ENCODE measurements at places on chromosomes 3 and 15.

GRCh38 chr15:70098153-70098460 is 390 bp upstream of the TLE3 start:
- DNase-seq, result no peak

DNA sequence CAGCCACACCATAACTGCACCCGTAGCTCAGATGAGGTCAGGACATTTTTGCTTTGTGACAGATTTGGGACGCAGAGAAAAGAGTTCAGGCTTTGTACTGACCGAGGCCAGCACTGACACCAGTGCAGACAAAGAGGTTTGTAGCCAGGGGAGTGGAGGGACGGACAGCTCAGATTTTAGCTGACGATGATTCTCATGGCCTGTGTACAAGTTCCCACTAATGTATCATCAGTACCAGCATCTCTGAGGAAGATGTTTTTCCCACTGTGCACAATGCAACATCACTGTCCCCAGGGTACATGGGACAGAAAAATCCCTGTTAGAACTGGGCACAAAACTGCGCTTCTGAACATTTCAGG is 112.7 kb downstream of the SLCO3A1 start:
- DNase-seq, result no peak

- DNase-seq, result no peak
These were observed 62.7 kb downstream of the TASOR start for GRCh38 chr3:56620371-56620770.

GRCh38 chr3:114553949-114554593 is 260.2 kb downstream of the TIGIT start:
- DNase-seq, result no peak

- DNase-seq, result no peak
These were observed 121.0 kb downstream of the GREM1 start for GRCh38 chr15:32838820-32839219.

DNA sequence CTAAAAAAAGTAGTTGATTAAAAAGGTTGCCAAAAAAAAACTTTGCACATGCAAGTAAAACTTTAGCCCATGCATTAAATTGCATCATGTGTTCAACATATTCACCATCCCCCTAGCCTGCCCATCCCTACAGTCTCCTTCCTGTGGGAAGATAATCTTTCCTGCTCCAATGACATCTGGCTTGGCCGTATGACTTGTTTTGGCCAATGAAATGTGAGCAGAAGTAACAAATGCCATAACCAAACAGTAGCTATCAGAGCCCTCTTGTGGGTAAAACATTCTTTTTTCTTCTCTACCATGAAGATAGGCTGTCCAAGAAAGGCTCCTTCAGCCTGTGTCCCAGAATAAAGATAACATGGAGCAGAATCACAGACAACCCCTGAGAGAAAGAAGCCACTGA is 15.3 kb downstream of the ERC2 start:
- DNase-seq, result no peak

DNA sequence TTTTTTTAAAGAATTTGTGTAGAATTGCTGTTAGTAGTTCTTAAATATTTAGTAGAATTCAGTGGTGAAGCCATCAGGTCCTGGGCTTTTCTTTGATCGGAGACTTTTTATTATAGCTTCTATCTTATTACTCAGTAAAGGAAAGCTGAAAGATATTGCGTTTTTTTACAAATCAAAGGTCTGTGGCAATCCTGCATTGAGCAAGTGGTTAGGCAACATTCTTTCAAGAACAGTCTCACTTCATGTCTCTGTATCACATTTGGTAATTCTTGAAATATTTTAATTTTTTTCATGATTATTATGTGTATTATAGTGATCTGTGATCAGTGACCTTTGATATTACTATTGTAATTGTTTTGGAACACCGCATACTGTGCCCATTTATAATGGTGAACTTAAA is 140.8 kb downstream of the UNC13C start:
- DNase-seq, result no peak
